ENCODE measurements at places on chromosomes 1 and 21.

- DNase-seq = no peak
Observed at GRCh38 chr1:165675794-165676193, 22.6 kb downstream of the ALDH9A1 start.

- DNase-seq = no peak
Observed at GRCh38 chr1:207032528-207033017, at the start of gene C1orf116. Gene C1orf116, minus strand, starts transcription at chr1:207032756. Its CDS starts 5,158 bp downstream, at chr1:207027598.

- no peak for DNase-seq
Observed at GRCh38 chr1:183807549-183808168, 2.7 kb downstream of the RGL1 start.

GRCh38 chr1:192225703-192226102, 67.4 kb downstream of the RGS18 start:
- no peak for DNase-seq

GRCh38 chr1:57489358-57490036, 65.6 kb upstream of the DAB1 start:
- DNase-seq = no peak

DNA sequence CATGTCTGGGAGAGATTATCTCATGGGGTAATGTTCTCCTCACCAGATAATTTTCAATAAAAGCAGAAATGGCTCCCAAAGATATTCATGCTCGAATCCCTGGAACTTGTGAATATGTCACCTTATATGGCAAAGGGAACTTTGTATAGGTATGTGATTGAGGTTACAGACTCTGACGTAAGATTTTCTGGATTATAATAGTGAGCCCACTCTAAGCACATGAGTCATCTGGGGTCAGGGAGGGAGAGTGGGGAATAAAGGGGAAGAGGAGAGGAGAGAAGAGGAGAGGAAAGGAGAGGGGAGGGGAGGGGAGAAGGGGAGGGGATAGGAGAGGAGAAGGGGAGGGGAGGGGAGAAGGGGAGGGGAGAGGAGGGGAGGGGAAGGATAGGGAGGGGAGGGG, 1193.9 kb downstream of the PLA2G4A start:
- no peak for DNase-seq

GRCh38 chr1:54887665-54888071, 673 bp upstream of the DHCR24 start:
- no peak for DNase-seq

DNA sequence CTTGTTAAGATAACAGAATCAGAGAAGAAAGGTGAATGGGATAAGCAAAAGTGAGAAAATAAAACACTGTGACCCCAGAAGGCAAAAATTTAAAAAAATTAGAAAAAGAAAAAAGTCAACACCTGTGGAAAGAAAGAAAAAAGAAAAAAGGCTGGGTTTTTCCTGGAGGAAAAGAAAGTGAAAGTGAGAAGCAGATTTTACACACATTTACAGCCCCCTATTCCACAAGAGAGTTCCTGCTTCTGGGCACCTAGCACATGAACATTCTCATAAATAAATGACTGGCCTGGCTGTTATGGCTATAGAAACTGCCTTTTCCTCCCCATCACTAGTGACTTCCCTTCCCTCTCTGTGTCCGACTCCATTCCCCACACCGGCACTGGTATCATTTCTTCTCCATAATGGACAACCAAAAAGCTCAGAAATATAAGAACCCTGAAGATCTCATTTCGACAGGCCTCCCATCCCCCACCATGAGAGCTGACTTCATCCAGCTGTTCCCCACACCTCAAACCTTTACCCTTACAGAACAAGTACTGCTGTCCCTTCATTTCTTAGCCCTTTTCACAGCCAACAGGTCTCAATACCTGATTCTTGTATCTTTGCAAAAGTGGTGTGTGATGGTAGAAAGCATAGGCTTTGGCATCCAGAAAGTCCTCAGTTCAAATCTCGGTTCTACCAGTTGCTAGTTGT, 12.6 kb downstream of the MTF1 start:
- DNase-seq = no peak

DNA sequence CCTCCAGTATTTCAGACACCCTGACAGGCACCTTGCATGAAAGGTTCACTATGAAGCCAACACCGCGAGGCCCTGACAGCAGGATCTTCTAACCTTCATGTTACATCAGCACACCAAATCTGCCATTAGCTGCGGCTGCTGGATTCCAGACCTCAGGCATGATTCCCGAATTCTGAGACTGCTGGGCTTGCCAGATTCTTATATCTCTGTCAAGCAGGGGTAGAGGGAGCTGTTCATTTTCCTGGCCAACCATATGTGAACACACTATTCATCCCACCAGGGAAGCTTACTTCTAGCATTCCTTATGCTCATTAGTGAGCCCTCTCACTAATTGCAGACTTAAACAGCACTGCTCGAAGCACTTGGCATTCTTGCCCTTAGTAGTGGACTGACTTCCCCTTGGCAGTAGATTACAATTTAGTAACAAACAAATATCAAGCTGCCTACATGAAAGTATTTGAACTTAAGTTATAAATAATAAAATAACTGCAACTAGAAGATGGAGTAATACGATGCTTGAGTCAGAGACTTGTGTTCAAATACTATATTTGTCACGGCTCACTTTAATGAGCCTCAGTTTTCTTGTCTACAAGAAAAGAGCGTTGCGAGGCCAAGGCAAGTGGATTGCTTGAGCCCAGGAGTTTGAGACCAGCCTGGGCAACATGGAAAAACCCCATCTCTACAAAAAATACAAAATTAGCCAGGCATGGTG, 43.3 kb downstream of the NID1 start:
- DNase-seq = no peak

- DNase-seq = no peak
Observed at GRCh38 chr1:19205845-19206244, 4.2 kb downstream of the UBR4 start.

DNA sequence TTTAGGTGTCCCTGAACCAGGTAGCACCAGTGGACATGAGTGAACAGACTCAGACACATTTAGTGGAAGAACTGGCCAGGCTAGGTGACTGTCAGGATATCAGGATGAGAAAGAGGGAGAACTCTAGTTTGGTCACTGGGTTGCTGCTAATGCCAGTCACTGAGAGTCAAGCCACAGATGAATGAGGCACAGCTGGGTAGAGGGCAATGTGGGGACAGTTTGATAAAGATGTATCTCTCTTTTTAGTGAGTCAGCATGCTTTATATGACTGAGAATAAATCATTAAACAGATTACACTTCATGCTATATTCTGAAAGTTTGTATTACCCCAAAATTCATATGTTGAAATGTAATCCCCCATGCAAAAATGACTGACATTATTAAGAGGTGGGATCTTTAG, 87.1 kb downstream of the SELENOF start:
- no peak for DNase-seq

DNA sequence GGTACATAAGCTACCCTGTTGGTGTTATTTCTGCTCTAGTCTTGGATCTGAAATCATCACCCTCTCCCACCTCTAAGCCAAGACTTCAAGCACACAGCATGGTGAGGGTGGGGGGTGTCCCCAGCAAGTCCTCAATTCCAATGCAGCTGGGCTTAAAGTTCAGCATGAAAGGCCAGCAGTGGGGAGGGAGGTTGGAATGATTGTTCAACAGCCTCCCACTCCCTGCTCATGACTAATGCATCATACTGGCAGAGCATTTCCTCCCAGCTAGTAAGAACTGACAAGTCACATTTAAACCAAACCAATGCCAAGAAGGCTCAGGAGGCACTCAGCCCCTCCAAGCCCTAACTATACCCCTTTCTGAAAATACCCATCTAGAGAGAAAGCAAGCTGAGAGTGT, 50.1 kb downstream of the TIAM1 start:
- no peak for DNase-seq

DNA sequence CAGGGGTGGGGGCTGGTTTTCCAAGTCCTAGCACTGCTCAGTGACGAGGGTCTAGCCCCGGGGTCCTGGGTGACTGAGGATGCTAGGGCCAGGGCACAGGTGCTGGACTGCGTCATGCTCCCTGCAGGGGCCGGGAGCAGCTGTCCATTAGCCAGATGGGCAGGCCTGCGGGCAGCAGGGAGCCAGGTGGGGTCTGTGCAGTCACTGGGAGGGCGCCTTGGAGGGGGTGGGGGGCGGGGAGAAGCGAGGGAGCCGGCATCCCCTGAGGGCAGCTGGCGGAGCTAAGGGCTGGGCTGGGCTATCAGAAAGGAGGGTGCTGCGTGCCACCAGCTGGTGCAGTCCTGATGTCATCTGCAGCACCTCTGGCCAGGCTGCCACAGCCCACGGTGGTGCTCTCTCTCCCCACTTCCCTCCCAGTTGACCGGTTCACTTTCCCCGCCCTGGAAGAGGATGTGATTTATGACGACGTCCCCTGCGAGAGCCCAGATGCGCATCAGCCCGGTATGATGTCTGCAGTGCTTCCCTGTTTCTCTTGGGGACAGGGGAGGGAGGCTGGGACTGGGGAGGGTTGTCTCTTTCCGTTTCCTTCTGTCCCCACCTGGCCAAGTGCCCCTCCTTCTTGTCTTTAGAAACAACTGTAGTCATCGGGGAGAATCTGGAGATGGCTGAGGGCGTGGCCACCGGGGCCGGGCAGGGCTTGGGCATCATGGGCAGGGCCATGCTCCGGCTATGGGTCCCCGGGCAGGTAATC, 63.8 kb downstream of the ARHGEF10L start:
- DNase-seq = no peak

DNA sequence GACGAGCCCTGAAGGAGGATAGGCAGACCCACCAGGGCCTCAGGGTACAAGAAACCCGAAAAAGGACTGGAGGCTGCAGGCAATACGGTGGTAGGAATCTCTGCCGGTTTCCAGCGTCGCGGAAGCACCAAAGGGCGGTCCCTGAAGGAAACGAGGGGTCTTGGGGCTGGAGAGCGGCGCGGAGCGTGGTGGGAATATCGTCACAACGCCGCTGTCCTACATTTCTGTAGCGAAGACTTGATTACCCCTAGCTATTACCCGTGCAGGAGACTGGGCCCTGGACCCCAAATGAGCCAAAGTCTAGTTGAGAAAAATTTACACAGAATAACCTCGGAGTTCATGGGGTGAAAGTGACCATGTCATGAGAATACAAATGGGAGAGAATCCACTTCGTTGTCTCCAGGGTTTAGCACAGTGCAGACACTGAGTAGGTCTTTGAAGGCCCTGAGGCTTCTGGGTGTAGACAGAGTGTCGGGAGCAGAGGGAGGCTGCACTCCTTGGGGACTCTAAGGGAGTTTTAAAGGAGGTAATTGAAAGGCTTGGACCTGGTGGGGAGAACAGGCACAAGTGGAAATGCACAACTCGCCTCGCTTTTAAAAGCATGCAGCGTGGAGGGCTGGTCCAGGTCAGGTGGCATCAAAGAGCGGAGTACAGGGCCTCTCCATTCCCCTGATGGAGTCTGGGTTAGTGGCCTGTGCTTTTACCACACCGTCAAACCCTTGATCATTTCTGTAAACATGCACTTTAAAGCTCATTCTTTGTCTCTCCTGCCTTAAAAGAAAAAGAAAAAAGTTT, 1.5 kb downstream of the ATP1A1 start:
- no peak for DNase-seq

GRCh38 chr1:34864759-34865158, 5.2 kb upstream of the SMIM12 start:
- no peak for DNase-seq

DNA sequence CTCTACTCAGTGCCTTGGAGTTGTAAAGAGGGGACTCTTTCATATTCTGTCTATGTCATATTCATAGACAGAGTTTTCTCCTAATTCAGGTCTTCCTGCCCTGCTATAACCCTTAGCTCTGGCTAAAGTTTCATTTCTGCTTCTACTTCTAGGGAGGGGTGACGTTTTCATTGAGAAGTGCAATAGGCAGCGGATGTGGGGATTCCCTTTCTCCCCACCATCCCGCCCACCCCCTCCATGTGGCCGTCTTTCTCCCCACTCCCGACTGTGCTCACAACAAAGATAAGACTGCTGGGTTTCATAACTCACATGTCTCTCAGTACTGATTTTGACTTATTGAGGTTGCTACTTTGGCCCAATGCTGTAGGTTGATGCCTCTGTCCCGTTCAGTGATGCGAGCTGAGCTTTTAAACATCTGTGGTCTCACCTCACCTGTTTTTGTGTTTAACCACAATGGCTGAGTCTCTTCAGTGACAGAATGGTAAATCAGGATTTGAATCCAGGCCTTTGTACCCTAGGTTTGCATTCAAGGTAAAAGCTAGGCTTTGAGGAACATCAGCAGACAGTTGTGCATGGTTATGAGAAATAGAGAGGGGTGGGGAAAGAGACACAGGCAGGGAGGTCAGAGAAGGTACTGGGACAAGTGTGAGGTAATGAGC, 7.8 kb upstream of the KIF14 start:
- no peak for DNase-seq

DNA sequence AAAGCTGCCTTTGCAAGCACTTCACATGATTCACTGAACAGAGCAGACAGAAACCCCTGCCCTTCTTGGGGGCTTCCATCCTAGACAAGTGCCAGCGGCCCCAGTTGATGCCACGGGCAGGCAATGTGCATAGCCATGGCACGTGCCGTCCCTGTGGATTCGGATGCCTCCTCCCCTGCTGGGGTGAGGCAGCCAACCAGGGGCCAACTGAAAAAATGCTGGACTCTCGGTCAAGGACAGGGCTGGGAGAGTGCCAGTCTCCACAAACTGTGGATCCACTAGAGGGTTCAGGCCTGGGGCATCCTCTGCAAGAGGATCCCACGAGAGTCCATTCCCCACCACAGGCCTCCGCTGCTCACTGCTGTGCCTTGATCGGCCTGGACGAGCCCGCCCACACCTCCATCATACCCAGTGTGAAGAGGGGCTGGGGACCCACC, 3.8 kb downstream of the JMJD4 start:
- DNase-seq = no peak

DNA sequence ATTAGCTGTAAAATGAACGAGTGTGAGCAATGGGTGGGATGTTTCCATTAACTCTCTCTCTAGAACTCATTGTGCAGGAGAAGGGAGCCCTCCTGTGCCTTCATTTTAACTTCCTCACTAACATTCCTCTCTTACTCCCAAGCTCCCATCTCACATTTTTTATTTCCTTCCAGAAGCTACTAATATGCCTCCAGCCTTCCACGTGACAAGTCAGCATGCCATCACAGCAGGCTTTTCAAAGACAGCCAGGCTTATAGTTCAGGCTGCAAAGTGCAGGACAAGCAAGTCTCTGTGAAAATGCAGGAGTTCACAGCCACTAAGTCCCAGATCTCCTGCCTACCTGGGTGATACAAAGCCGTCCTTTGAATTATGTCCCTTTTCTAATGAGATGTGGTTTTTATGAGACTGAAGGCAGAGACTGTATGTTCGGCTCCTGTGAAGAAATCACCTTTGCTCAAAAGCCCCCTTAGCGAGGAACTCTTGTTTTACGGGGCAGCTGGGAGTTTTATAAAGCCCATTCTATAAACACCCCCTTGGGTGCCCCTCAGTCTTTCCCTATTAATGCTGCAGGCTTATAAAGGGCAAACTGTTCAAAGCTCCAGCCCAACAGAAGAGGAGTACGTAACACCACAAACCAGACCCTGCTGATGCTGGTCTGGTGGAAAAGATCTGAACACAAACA, 14.8 kb upstream of the ANGPTL7 start:
- DNase-seq = no peak
